Central memory CD4-positive, alpha-beta T cell (primary cell): ENCODE measurements at places on chromosomes 2 and 18.
A peak's percentile ranks its signal among the peaks of the same experiment; 100 is the strongest.

GRCh38 chr2:9709539-9710285 is 78.9 kb upstream of the YWHAQ start:
- DNase-seq = no peak

DNA sequence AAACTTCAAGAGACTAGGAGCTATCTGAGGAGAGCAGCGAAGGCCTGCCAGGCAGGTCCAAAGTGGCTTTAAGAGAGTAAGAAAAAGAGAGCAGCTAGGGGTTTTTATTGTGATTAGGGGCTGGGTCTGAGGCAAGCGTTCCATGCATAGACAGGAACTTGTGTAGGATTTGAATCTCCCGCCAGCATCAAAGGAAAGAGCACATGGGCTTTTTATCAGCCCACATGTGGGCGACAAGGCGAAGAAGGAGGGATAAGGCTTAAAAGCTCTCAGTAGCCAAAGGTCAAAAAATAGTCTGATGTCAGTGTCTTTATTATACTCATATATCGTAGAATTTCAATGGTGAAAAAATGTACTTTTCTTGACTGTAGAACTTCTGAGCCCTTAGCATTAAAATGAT is 178.5 kb upstream of the TMEFF2 start:
- DNase-seq = no peak

GRCh38 chr2:79830501-79830900 is 317.6 kb downstream of the CTNNA2 start:
- DNase-seq = no peak

DNA sequence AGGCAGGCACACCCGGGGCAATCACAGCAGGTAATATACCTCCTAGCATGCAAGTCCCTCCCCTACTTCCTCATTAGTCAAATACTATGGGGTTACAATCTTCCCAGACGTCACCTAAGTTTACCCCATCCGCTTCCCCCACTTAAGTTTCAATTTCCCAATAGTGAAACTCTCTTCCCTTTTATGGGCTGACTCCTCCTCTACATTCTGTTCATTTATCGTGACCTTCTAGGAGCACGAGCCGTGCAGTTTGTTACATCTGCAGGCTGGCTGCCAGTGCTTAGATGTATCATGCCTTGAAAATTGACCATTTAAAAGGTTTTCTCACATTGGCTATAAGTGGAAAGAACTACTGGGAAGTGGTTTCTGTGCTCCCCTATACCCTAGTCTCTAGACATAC is 1357.8 kb upstream of the CRIM1 start:
- DNase-seq = no peak

GRCh38 chr2:113910967-113911678 is 21.2 kb downstream of the ACTR3 start:
- no peak for DNase-seq

DNA sequence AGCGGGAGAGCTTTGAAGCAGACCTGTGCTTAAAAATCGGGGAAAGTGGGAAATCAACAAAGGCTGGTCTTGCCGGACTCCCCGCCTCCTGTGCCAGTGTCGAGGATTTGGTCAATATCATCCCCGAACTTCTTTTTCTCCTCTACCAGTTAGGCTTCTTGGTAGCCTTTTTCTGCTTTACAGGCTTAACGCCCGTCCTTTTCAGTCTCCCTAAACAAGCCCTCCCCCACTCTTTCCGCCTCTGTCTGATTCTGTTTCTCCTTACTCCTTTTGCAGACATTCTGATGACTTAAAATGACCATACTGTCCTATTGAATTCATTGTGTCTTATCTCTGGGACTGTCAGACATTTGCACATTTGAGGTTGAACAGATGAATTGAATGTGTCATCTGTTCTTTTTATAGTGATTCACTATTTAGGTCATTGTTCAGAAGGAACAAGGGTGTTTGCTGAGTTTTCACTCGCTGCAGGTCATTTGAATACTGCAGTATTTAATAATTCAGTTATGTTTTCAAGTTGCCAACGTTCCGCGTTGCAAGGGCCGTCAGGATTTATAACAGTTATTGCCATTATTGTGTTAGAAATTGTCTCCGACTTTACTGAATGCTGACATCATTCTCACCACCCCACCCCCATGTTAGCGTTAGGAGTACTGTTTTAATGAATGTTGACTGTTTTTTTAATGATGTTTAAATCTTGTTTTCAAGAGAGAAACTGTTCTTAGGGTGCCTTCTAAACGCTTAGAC is 1.1 kb downstream of the ITGAV start:
- peak; percentile 13 for DNase-seq

DNA sequence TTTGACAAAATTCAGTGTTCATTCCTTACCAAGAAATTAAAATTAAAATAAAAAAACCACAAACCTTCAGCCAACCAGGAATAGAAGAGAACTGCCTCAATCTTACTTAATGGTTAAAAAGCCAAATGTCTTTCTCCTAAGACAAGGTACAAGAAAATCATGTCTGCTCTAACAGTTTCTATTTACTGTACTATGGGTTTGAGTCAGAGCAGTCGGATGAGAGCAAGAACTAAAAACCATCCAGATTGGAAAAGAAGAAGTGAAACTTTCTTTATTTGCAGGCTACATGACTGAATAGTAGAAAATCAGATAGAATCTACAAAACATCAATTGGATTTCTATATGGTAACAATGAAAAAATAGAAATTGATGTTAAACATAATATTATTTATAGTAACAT is 555.5 kb upstream of the TNP1 start:
- DNase-seq = no peak

GRCh38 chr18:9115984-9116383 is 13.5 kb downstream of the NDUFV2 start:
- no peak for DNase-seq

- no peak for DNase-seq
Observed at GRCh38 chr2:239368906-239369552, 31.8 kb downstream of the HDAC4 start.

- no peak for DNase-seq
Observed at GRCh38 chr2:37415128-37415820, 70.8 kb downstream of the QPCT start.

DNA sequence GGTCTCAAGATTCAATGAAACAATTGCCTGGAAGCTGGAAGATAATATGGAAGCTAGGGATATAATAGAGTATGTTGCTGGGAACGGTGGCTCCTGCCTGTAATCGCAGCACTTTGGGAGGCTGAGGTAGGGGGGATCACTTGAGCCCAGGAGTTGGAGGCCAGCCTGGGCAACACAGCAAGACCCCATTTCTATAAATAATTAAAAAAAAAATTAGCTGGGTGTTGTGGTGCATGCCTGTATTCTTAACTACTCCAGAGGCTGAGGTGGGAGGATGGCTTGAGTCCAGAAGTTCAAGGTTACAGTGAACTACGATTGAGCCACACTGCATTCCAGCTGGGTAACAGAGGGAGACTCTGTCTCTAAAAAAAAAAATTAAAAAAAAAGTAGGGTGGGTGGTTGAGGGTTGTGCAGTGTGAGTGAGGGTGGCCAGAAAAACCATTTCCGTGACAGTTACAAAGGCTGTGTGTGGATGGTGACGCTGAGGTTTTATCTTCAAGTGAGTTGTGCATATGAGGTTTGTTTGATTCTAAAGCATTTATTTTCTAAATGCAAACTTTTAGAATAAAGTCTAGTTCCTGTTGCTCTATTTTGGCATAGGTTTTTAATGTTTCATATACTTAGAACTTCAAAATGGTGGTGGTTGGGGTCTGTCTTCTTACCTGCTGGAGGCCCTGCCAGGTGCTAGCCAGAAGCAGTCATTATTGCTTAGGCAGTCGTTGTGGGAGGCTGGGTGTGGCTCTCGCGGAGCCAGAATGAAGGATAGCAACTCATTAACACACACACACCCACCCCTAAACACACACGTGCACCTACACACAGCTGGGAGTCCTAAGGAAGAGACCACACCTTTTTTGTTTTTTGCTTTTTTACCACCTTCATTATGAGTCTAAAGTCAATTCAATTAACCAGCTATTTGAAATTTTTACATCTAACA is 4.7 kb upstream of the IL1R2 start:
- DNase-seq = peak; percentile 34

GRCh38 chr18:24877546-24877945 is 417.1 kb downstream of the HRH4 start:
- DNase-seq = no peak

- DNase-seq = no peak
Observed at GRCh38 chr2:10647886-10648605, 41.7 kb downstream of the NOL10 start.

DNA sequence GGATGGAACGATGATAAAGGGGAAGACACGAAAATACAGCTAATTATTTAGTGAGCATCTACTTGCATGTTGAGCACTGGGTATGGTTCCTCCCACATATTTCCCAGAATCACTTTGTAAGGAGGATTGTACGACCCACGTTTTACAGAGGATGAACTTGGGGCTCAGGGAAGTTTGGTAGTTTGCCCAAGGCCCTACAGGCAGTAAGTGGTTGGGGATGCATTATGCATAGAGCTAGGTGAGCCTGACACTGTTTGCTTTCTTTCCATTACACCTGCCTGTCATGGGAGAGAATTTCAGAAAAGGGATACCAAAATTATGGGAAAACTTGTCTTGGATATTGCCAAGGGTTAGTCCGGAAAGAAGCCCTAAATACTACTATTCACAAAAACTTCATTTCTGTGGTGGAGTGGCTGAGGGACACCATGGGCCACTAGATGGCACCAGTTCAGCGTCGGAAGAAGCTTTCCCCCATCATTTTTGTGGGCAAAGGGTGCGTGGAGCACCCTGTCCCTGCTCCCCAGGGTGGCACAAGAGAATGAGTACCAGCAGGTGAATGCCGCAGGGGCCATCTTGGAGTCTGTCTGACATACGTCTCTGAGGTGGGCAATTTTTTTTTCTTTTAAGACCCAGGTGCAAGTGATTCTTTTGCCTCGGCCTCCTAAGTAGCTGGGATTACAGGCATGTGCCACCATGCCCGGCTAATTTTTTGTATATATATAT is 23.5 kb upstream of the C18orf32 start:
- DNase-seq = peak; percentile 37

- no peak for DNase-seq
Observed at GRCh38 chr2:65380255-65380654, 52.1 kb downstream of the SPRED2 start.

GRCh38 chr2:30216157-30216556 is 15.2 kb upstream of the LBH start:
- no peak for DNase-seq

DNA sequence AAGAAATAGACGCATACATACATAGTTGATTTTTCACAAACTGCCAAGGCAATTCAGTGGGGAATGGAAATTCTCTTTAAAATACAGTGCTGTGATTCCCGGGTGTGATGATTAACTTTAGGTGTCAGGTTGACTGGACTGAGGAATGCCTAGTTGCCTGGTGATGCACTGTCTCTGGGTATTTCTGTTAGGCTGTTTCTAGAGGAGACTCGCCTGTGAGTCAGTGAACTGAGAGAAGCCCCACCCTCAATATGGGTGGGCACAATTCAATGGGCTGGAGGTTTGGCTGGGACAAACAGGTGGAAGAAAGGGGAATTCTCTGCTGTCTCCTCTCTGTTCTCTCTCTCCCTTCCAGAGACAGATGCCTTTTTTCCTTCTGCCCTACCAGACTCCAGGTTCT is 187.6 kb downstream of the ARHGAP28 start:
- DNase-seq = no peak

GRCh38 chr2:217360111-217360510 is 500.2 kb upstream of the TNP1 start:
- DNase-seq = no peak

DNA sequence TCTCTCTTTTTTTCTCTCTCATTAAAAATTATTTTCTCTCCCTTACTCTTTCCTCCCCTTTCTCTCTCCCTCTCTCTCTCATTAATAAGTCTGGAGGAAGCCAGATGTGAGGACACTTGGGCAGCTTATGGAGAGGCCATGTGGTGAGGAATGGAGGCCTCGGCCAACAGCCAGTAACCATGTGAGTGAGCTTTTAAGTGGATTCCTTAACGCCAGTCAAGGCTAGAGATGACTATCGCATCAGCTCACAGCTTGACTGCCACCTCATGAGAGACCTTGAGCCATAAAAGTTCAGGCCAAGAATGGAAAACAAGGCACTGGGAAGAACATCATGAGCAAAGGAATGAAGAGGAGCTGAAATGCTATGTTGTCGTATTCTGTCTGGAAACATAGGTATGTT is 39.1 kb downstream of the ETAA1 start:
- no peak for DNase-seq
